ENCODE measurements at places on chromosomes 1 and 21.

DNA sequence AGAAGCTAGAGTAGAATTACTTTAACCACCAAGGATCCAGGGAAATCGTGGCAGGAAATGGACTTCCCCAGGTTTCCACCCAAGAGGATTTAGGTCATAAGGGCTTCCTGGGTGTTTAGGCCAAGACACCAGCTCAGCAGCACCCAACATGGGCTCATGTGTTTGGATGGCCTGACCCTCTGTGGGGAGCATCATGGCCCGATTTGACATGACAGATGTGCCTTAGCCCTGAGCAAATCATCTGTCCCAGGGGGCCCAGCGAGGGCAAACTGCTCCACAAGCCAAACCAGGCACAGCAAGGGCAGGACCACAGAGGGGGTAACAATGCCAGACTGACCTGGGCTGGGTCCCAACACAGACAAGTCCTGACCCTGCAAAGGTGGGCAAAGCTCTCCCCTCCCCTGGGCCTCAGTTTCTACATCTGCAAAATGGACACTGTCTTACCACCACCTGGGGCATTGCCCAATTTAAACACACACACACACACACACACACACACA is 232.8 kb downstream of the MATN1 start:
- DNase-seq, result no peak

GRCh38 chr21:27525780-27526179 is 558.9 kb upstream of the ADAMTS5 start:
- DNase-seq, result no peak

GRCh38 chr1:236018885-236019453 is 45.9 kb downstream of the NID1 start:
- no peak for DNase-seq

- DNase-seq, result peak; percentile 32
Measured at GRCh38 chr1:147700042-147701006, 30.0 kb upstream of the ACP6 start.

GRCh38 chr1:190022709-190023108 is 455.0 kb downstream of the BRINP3 start:
- no peak for DNase-seq

GRCh38 chr1:82392513-82392912 is 591.8 kb downstream of the ADGRL2 start:
- DNase-seq, result no peak

DNA sequence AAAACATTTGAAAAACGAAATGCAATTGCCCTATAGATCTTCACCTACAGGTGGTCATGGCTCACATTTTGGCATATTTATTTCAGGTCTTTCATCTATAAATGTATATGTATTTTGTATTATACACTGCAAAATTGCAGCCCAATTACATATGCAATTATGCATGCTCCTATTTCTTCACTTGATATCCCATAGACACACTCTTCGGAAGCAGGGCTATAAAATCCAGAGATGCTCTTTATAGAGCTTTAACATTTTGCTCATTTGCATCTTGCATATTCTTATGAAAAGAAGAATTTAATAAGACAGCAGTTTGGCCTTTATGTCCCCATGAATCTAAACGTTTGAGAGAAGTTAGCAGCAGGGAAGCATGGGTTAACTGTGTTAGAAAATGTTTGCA is 44.7 kb upstream of the PALMD start:
- DNase-seq, result no peak

- no peak for DNase-seq
Measured at GRCh38 chr21:43618940-43619339, 40.3 kb downstream of the HSF2BP start.

- DNase-seq, result no peak
Measured at GRCh38 chr1:111754984-111755330, 744 bp upstream of the DDX20 start.

GRCh38 chr21:41681939-41682718 is 84.7 kb downstream of the RIPK4 start:
- DNase-seq, result no peak
